ENCODE measurements at places on chromosomes 12 and 14.

DNA sequence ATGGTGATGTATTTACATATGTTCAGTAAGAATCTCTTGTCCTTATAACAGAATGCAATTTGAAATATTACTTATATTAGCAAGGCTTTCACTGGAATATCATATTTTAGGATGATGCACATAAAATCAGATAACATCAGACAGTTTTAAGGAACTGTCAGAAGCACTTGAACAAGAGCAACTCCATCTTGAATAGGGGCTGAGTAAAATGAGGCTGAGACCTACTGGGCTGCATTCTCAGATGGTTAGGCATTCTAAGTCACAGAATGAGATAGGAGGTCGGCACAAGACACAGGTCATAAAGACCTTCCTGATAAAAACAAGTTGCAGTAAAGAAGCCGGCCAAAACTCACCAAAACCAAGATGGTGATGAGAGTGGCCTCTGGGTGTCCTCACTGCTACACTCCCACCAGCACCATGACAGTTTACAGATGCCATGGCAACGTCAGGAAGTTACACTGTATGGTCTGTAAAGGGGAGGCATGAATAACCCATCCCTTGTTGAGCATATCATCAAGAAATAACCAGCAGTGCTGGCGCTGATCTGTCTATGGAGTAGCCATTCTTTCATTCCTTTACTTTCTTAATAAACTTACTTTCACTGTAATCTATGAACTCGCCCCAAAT, 27.6 kb upstream of the ETV6 start:
- no peak for DNase-seq

DNA sequence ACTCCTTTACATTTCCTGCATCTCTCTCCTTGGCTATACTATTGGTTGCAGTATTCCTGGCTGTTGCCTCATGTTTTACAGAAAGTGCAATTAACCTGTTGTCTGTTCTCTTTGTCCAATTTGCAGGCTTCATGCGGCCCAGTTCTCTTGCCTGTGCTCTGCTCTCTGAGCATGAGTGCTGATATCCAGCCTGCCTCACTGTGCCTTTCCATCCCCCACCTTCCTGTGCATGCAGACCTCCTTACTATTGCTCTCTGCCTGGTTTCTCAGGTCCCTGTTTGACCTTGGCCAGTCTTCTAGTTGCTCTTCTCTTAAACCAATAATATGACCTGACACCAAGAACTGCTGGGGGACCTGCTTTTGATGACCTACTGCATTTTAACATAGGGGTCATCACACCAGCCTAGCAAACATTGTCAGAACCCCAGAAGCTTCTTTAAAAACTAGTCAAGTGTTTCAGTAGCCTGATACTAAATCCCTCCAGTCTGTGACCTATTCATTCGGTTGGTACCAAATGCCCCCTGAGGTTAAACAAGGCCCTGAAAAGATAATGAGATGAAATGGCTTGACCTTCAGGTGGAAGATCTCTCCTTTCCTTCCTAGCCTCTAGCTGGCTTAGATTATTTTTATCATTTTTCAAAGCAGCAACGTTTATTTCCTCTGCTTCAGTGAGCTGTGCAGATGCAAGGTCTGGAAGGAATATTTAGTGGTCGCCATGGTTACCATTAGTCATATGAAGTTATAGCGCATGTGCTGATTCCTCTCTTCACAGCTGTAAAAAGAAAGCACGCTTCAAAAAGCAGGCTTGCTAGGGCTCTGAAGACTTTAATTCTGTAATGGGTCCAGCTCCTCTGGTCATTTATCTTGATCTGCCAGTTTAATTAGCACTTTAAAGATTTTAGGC, 216.5 kb downstream of the PHLDA1 start:
- DNase-seq: no peak

DNA sequence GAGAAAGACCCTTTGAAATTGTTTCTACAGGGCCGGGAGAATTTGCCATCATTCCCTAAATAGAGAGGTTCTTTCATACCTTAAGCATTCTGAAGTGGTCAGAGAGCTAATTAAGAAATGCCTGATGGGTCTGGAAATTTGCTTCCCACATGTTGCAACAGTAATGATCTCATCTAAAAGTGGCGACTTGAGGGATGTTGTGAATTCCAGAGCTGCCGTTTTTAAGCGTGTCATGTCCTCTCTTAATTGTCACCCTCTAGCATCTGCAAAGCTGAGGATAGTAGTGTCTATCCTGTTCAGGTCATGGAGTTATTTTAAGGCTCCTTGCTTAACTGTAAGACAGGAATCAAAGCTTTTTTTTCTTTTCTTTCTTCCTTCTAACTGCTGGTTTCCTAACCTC, 60.4 kb downstream of the FOS start:
- DNase-seq: no peak

- no peak for DNase-seq
These were observed 23.6 kb upstream of the C12orf71 start for GRCh38 chr12:27105746-27106536.

DNA sequence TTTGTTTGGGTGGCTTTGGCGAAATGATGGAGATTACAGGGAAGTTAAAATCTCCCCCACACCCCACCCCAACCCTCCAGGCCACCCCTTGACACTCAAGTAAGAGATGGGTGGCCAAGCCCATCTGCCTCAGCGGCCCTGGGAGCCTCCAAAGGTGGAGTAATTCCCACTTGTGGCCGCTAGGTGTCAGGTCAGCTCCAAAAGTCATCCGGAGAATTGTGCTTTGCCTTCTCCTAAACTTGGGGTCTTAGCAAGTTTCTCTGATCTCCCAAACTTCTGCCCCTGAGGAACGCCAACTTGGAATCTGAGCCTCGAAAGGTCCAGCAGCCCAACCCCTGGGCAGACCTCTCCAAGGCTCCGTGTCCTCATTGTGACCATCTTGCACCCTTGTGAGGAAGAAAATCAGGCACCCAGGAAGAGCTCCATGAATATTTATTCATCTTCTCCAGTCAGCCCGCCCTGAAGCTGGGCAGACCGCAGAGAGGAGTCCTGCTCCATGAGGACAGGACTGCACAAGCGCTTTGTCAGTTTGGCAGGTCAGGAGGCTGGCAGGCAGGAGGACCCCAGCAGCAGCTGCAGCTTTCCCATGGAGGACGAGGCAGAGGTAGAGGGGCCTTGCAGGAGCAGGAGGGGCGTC, 46.7 kb downstream of the LRRC74A start:
- DNase-seq: no peak

GRCh38 chr12:131766382-131767107, 55.7 kb downstream of the SFSWAP start:
- DNase-seq: no peak

GRCh38 chr12:3658327-3659163, 94.4 kb downstream of the CRACR2A start:
- DNase-seq: no peak

- no peak for DNase-seq
These were observed 25.5 kb downstream of the SLC17A8 start for GRCh38 chr12:100382338-100382737.

GRCh38 chr12:57008178-57008577, 1.8 kb upstream of the ZBTB39 start:
- no peak for DNase-seq

- no peak for DNase-seq
These were observed 55.9 kb upstream of the TMCC3 start for GRCh38 chr12:94706250-94706661.

GRCh38 chr14:75279153-75279762, 630 bp downstream of the FOS start:
- no peak for DNase-seq

GRCh38 chr12:89405626-89406345, 53.5 kb upstream of the DUSP6 start:
- DNase-seq: no peak

DNA sequence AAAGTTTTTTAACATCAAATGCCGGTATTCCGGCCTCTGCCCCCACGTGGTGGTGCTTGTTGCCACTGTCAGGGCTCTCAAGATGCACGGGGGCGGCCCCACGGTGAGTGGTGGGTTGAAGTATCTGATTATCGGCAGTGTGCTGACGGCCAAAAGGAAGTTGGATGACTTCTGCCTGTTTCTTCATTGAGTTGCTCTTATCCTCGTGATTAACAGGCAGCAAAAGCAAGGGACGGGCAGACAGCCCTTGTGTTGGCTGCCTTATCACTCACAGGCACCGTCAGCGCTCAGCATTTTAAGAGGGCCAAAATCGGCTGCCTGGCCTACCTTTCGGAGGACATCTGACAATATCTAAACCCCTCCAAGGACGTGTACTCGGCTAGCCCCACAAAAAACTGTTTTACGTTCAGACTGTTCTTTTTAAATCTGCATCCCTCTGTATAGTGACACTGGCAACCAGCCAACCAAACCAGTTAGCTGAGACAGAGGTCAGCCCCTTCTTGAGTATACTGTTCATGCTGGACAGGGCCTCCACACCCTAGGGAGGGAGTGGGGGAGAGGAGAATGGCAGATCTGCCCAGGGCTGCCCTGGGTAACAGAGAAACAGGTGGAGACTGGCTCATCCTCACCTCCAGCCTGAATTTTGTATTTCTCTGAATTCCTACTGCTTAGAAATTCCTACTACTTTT, 22.9 kb upstream of the AKAP5 start:
- DNase-seq: no peak

- no peak for DNase-seq
These were observed 30.0 kb downstream of the DTX1 start for GRCh38 chr12:113086249-113087164.
